CD4-positive, alpha-beta T cell treated with Interleukin-4 for 4 hours (primary cell): ENCODE measurements at places on chromosomes 7 and 10.
A peak's percentile ranks its signal among the peaks of the same experiment; 100 is the strongest.

GRCh38 chr7:113367041-113367586 is 248.8 kb upstream of the SMIM30 start:
- DNase-seq: no peak

GRCh38 chr7:50981743-50982142 is 199.0 kb upstream of the GRB10 start:
- DNase-seq: no peak

DNA sequence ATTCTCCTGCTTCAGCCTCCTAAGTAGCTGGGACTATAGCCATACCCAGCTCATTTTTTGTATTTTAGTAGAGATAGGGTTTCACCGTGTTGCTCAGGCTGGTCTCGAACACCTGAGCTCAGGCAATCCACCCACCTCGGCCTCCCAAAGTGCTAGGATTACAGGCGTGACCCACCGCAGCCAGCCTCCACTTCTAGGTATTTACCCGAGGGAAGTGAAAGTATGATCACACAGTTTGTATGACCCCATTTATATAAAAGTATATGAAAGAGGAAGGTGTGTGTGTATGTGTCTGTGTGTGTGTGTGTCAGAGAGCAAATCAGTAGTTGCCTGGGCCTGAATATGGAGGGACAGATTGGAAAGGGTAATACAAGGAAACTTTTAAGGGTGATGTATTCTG is 2.0 kb upstream of the PURB start:
- peak; percentile 15 for DNase-seq

DNA sequence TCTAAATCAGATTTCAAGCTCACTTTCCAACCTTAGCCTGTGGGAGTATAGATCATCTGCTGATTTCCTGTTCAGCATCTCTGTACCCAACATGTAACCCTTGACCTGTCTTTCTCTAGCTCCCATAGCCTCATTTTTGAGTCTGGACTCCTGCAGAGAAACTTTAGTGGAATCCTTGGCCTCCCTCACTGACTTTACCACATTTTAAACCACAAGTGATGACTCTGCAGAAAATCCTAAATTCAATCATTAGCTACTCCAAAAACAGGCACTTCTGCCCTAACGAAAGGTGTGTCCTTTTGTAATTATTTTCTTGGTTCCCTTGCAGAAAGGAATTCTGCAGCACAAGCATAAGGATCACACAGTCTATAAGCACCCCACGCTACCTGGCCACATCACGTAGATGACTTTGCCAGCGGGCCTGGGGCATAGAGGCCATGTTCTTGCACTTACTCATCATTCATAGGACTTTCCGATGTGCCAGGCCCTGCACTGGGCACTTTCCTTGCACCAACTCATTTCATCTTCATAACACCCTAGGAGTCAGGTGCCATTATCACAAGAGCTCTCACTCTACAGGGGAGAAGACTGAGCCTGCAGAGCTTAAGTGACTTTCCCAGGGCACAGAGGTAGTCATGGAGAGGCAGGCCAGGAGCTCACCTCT is 57.2 kb upstream of the OPALIN start:
- DNase-seq: no peak

GRCh38 chr7:18508443-18509427 is 13.2 kb downstream of the HDAC9 start:
- DNase-seq: no peak

DNA sequence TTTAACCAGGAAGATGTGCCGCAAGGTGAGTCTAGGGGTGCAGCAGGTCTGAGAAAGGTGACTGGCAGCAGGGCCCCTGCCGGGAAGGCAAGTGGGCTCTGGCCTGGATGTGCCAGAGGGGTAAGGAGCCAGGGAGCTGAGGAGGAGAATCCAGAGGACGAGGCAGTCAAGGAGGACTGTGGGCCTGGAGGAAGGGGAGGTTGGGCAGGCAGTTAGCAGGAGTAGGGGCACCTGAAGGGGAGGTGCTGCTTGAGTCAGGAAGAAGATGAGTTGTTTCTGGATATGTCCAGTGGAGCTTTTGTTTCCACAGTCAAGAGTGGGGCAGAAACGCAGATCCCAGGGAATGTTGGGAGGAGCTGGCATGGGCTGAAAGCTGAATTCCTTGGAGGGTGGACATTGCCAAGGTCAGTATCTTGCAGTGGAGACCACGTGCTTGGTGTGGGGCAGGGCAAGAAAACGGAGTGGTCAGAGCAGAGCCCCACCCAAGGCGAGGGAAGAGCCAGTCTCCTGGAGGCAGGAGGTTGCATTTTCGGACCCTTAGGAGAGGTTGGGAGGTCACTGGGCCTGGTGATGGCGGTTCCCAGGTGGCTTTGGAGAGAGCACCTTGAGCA is 34.0 kb downstream of the MINDY4 start:
- DNase-seq: no peak

GRCh38 chr10:26029858-26030257 is 95.8 kb downstream of the MYO3A start:
- DNase-seq: no peak

DNA sequence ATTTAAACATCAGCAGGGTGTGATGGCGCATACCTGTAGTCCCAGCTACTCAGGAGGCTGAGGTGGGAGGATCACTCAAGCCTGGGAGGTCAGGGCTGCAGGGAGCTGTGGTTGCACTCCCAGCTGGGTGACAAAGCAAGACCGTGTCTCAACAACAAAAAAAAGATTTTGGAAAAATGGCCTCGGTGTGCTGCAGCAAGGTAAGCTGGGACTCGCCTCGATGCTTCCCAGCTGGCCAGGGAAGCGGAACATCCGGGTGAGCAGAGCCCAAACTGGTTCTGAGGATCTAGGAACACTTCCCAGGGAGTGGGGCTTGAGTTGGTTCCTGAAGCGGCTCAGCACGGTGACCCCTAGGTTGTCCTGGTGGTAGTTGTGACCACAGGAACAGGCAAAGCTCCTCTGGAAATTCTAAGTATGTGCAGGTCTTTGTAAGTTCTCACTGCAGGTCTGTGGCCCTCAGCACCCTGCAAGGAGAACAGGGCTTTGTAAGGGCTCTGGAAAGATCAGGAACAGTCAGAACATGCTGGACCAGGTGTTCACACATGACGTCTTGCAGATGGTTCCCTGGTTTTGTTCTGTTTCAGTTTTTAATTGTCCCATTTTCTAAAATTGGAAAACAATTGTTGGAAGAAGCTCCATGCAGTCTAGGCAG is 38.6 kb upstream of the ZMIZ2 start:
- no peak for DNase-seq

GRCh38 chr10:70847659-70848360 is 32.1 kb downstream of the SGPL1 start:
- no peak for DNase-seq

DNA sequence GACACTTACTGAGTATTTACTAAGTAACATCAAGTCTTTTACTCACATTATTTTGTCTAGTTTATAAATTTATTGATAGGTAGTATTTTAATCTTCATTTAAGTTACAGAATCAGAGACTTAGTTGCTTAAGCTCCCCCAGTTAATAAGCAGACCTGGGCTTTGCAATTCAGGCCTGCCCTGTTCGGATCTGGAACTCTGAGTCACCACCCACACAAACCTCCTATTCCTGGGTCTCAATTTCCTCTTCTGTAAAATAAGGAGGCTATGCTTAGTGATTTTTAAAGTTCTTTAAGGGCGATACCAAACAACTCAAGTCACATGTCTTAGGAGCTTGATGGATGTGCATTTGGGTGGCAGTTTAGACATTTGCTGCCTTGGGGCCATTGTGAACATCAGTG is 3.5 kb upstream of the MGAM start:
- DNase-seq: no peak

DNA sequence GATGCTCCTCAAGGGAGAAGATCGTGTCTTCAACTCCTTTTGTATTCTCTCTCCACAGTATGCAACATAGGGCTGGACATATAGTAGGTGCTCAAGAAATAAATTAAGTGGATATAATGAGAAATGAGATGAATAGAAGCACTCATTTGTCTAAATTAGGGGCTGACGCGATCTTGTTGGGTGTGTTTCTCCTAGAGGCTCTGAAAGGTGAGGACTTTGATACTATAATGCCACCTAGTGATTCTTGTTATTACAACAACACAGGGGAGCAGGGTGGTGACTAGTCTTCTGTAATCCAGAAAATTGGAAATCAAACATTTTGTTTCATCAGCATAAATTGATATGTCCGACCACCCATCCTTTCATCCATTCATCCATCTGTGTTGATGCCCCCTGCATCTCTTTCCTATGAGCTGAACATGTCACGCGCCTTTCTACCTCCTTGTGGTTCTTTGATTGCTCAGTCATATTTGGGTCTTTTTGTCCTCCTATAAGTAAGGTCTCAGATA is 3.5 kb upstream of the CFAP58 start:
- DNase-seq: peak; percentile 73

GRCh38 chr7:99560834-99561736 is 2.6 kb downstream of the ZNF655 start:
- no peak for DNase-seq

DNA sequence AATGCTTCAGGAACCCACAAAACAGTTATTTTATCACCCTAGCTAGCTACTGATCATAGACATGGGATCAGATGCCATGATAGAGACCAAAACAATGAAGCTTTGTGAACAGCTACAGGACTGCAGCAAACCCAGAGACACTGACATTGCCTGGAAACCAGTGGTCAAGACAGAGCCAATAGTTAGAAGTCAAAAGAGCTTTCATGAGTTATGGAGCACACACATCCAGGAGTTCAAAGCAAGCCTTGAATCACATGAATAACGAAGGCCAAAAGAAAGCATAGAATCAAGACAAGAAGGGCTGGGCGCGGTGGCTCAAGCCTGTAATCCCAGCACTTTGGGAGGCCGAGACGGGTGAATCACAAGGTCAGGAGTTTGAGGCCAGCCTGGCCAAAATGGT is 34.5 kb upstream of the GSAP start:
- DNase-seq: no peak

- DNase-seq: no peak
These were observed 317.8 kb downstream of the TNS3 start for GRCh38 chr7:47264021-47264651.

- no peak for DNase-seq
These were observed 114.5 kb downstream of the INHBA start for GRCh38 chr7:41588341-41588740.

- no peak for DNase-seq
These were observed 56.0 kb downstream of the CALD1 start for GRCh38 chr7:134835463-134835823.

DNA sequence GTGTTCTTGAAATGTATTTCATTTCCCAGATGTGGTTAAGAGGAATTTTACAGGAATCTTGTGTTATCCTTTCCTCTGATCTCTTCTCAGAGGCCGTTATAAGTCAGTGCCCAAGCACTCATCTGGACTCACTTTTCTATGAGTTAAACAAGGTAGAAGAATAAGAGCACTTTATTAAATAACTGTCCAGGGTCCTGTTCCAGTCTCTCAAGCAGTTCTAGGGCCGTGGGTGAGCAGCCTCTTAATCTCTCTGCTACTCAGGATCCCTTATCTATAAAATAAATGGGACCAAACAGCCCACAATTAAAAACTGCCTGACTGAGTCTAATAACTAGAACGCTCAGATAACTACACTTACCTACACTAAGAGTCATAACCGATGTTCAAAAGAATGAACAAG is 111.2 kb downstream of the OSBPL3 start:
- DNase-seq: no peak

DNA sequence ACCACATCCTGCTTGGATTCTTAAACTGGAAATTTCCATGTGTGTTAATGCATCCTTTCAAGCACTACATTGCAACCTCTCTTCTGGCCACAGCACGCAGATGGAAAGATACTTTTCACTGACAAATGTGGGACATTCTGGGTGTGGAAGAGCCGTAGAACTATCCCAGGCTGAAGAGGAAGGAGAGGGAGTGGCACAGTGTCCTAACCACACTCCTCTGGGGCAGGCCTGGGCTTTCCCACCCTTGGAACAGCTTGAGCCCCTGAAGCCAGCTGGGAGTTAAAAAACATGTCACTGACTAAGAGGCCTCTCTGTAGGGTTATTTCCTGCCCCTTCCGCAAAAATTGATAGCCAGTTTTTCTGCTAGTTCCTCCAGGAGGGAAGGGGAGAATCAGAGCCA is 34.0 kb upstream of the DNMBP start:
- DNase-seq: no peak

GRCh38 chr10:131350245-131350644 is 38.7 kb upstream of the TCERG1L start:
- no peak for DNase-seq

DNA sequence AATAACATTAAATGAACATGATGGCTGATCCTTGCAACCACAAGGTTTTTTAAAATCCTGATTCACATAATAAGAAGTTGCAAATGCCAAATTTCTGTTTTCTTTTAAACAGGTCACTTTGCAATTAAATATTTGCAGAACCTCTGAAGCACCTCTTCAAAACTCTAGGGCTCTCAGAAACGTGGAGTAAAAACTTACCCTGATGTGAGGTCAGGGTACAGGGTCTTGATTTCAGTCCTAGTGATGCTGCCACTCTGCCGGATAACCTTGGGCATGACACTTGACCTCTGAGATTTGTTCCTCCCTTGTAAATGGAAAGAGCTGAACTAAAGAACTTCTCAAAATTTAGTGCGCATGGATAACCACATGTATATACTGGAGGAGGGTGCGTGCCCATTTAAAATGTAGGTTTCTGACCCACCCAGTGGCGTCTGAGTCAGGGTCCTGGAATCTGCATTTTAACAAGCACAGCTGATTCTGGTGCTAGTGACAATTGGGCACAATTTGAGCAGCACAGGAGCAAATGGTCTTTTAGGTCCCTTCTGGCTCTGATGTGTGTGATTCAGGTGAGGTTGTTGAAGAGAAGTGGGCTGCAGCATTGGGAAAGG is 35.5 kb upstream of the TNPO3 start:
- DNase-seq: no peak

- DNase-seq: no peak
These were observed 207.9 kb downstream of the CACNA2D1 start for GRCh38 chr7:82235713-82236112.

GRCh38 chr10:32437334-32437733 is 8.6 kb upstream of the CCDC7 start:
- DNase-seq: no peak

GRCh38 chr10:97230146-97230545 is 44.4 kb upstream of the SLIT1 start:
- no peak for DNase-seq

GRCh38 chr7:21175714-21176113 is 252.2 kb upstream of the SP4 start:
- no peak for DNase-seq

DNA sequence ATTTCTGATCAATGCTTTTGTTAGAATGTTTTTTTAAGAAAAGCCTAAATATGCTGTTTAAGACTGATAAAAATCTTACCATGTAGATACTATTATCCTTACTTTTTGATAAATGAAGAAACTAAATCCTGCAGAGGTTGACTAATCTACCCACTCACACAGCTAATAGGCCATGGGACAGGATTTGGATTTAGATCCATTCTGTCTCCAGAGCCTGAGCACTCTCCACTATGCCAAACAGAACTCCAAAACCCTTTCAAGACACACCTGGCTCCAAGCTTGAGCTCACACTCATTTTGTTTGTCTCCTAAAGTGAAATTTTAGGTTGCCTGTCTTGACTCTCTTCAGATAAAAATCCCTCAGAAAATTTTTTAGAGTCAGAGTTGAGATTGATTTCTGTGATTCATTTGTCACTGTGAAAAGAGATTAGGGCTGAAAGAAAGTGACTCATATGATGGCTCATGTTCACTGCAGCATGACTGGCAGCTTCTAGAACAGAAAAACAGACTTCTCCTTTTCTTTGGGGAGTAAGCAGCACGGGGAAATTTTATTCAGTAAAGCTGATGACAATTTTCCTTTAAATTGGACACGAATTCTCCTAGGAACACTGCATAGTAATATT is 132.3 kb upstream of the POT1 start:
- no peak for DNase-seq
